ENCODE measurements at places on chromosomes 1 and 21.

DNA sequence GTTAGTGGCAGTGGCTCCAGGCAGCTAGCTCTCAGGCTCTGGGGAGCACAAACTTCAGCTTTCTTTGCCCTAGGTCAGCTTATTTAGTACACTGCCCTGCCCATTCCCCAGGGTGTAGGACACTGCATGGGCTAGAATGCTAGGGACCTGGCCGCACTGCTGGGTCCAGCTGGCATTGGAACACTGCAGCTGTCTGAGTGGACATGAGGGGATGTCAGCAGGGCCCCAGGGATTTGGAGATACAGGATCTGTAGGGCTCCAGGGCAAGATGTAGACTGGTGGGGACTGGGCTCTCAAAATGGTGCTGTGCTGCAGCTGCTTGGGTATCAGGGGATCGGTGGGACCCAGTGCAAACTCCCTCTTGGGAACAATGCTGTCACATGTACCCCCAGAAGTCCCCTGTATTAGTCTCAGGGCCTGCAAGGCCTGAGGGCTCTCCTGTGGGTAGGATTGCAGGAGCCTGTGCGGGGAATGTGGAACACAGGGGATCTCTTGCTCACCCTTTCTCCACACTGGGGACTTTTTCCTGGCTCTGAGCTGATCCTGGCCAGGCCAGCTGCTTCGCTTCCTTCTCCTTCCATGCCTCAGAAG, 25.2 kb upstream of the TTC22 start:
- no peak for DNase-seq

GRCh38 chr1:178411756-178412399, 84.9 kb downstream of the CLEC20A start:
- no peak for DNase-seq

- DNase-seq = no peak
Measured at GRCh38 chr1:59645893-59646292, 168.9 kb upstream of the HOOK1 start.

- DNase-seq = no peak
Measured at GRCh38 chr21:43271452-43272020, 102.7 kb downstream of the CRYAA start.

DNA sequence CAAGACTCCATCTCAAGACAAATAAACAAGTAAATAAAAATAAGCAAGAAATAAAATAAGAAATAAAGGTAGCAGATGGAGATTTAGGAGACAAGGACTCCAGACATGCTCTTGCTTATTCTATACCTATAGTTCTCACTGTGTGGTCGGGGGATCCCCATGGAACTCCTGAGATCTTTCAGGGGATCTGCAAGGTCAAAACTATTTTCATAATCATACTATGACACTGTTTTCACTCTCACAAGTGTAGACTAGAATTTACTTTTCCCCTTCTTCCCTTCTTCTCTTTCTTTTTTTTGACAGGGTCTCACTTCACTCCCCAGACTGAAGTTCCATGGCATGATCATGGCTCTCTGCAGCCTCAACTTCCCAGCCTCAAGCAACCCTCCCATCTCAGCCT, 29.8 kb upstream of the NLRP3 start:
- DNase-seq = peak; percentile 24

DNA sequence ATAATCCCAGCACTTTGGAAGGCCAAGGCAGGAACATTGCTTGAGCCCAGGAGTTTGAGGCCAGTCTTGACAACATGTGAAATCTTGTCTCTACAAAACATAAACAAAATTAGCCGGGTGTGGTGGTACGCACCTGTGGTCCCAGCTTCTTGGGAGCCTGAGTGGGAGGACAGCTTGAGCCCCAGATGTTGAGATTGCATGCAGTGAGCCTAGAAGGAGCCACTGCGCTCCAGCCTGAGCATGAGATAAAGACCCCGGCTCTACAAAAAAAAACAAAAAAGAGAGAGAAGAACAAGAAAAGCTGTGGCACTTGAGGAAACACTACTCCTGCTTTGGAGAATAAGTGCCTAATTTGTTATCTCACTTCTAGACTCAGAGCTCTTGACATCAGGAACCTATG, 146.6 kb downstream of the GLUL start:
- no peak for DNase-seq

- no peak for DNase-seq
Measured at GRCh38 chr1:207261971-207262370, 59.5 kb upstream of the CD55 start.

GRCh38 chr1:247317702-247318101, 14.0 kb downstream of the ZNF496 start:
- DNase-seq = no peak

GRCh38 chr1:220962031-220962751, 82.9 kb downstream of the HLX start:
- DNase-seq = no peak

- peak; percentile 69 for DNase-seq
Measured at GRCh38 chr1:1250786-1251284, 4.3 kb upstream of the C1QTNF12 start.

GRCh38 chr1:16644193-16644481, 22.6 kb downstream of the RNU1-3 start:
- DNase-seq = no peak

- no peak for DNase-seq
Measured at GRCh38 chr1:19925342-19926070, 2.1 kb upstream of the PLA2G2E start.

DNA sequence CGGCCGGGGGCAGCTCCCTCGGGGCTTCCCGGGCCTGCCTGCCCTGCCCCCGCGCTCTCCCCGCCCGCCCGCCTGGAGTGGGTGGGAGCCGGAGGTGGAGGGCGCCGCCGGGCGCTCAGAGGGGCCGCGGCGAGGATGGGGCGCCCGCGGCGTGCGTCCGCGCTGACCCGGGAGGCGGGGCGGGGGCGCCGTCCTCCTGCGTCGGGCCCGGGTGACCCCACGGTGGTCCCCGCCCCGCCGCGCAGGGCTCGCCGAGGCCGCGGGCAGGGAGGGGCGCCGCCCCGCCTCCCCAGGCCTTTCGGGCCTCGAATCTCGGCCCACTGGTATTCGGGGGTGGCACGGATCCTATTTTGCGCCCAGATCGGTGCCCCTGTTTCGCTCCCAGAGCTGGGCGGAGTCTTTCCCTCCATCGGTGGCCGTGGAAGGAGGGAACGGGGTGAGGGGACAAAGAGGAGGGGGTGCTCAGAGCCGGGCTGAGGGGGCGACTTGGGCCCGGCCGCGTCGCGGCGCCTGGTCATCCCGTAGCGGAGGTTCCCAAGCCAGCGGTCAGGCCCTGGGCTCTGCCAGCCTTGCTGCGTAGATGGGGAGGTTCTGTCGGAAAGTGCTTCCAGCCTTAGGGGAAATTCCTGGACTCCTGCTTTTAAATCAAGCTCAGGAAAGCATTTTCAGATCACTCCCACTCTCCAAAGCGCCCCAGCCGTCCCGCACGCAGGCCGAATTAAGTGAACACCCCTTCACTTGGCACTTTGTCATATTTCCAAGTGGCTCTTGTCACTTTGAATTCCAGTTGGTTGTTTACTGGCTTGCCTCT, 545 bp downstream of the PATJ start:
- no peak for DNase-seq

- no peak for DNase-seq
Measured at GRCh38 chr21:33384841-33385331, 18.3 kb upstream of the IFNGR2 start.

GRCh38 chr1:54798206-54798605, 2.9 kb downstream of the TTC22 start:
- no peak for DNase-seq

DNA sequence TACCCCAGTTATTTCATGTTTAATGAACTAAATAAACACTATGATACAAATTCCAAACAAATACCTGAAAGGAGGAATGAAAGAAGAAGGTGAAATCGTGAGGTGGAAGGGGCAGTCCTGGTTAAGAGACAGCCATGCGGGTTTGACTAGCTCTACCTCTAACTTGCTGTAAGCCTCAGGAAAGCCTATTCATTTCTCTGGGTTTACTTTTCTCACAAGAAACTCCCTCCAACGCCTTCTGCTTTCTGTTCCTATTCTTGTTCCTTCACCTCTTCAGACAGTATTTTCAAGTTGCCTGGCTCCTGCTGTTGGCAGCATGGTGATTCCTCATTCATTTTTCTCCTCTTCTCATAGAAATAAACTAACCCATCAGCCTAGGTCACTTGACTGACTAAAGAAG, 92.4 kb downstream of the NTPCR start:
- no peak for DNase-seq

DNA sequence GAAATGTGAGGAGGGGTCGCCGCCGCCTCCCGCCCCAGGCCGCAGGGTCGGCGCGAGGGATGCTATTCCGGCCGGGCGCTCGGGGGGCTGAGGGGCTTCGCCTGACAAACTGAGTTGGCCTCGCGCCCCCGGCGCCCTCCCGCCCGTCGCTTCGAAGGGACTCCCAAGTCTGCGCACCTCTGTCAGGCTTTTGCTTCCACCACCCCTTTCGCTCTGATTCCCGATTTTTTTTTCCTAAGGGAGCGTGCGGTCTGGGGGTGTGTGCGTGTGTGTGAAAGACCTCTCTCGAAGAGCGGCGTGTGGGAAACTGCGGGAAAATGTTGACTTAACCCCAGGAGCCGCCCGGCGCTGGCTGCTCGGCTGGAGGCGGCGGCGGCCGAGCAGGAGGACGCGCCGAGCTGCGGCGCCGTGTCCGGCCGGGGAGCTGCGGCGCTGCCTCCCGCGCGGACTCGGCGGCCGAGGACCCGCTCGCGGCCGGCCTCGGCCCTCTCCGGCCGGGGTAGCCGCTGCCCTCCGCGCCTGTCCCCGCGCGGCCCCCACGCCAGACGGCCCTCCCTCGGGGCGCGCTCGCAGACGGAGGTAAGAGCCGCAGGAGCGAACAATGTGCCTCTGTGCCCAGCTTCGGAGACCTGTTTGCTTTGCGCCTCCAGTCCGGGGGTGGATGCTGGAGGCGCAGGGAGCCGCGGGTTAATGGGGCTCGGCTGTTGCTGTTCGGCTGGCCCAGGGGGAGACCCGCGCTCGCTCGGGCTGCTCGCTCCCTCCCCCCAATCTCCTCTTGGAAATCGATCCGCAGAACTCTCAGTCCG, 1.1 kb downstream of the ADGRL2 start:
- DNase-seq = no peak

GRCh38 chr1:65894738-65895605, 102.3 kb downstream of the PDE4B start:
- DNase-seq = no peak

DNA sequence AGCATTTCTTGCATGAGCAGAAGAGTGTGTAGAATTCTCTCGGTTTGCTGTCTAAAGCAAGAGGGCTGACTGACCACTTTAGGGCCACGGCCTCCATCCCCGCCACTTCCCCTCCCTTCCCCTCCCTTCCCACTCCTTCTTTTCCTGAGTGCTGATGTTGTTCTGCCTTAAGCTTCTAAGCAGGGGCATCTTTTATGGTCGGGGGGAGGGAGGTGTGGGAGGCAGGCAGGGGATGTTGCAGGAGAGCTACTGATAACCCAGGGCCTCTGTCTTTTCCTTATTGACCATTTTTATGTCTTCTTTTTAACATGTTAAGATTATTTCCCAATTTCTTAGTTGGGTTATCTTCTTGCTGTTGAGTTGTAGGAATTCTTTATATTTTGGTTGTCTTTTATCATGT, 15.1 kb downstream of the USP25 start:
- no peak for DNase-seq

- no peak for DNase-seq
Measured at GRCh38 chr1:180160357-180160756, 5.7 kb downstream of the QSOX1 start.

GRCh38 chr1:22118291-22118992, 24.5 kb downstream of the WNT4 start:
- DNase-seq = no peak

DNA sequence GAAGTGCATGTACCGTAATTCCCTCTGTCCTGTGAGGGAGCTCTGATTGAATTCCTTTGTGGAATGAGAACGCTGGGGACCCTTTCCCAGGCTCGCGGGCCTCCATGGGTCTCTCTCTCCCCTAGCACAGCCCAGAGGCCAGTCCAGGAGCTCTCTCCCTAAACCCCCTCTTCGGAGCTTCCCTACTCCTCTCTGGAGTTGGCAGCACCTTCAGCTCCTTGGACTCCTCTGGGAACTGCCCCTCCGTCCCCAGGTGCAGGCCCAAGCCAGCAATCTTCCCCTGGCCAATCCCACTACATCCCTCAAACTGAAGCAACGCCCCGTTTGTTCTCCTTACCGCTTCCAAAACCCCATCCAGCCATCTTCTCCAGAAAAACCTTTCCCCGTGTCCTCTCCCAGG, 10.5 kb upstream of the SYNC start:
- no peak for DNase-seq

DNA sequence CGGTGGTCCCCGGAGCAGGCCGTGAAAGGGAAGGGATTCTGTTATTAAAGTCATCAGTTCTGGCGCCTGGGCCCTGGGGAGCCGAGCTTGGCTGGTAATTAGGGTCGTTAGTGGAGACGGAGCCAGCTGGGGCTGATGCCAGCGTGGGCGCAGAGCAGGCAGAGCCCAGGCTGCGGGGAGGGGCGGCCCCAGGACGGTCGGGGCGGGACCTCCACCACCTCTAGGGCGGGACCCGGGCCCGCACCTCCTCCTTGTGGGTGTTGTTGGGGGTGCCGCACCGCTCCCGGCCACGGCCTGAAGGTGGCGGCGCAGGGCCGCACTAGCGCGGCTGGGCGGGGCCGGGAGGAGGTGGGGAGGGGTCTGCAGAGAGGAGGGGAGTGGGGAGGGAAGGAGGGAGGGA, 470.6 kb downstream of the PTPRU start:
- DNase-seq = peak; percentile 48

GRCh38 chr1:50183378-50184133, 74.8 kb downstream of the ELAVL4 start:
- DNase-seq = no peak

GRCh38 chr21:46483300-46484295, 24.9 kb downstream of the DIP2A start:
- DNase-seq = no peak

DNA sequence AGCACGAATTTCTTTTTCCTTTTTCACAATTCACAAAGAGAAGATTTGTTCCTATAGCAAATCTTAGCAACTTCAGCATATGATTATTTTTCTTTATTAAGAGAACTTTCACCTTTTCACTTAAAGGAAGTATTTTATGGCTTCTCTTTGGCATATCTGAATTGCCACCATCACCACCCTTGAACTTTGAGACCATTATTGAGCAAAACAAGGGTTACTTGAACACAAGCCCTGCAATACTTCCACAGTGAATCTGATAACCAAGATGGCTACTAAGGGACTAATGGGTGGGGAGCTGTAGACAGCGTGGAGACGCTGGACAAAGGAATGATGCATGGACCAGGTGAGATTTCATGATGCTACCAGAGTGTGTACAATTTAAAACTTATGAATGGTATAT, 815.0 kb downstream of the LRRIQ3 start:
- DNase-seq = no peak

Measured in activated CD4-positive, alpha-beta T cell treated with anti-CD3 and anti-CD28 coated beads, Interleukin-2, amount 50 U/mL, for 48 hours (primary cell).